ENCODE measurements at places on chromosomes 7 and 10.

DNA sequence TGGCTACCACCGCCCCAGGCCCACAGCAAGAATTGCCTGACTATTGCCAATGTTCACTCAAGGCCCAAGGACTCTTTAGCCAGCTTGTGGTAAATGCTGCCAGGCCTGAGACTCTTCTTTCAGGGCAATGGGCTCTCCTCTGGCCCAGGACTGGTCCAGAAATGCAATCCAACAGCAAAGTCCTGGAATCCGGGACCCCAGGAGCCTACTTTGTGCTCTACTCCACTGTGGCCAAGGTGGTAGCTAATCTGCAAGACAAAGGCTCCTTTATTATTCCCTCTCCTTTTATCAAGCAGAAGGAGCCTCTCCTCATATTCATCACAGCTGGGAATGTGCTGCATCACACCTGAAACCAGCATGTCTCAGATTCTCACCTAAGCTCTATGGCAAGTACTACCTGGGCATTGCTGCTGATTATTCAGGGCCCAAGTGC, 107.6 kb upstream of the PRSS58 start:
- DNase-seq, result no peak

- no peak for DNase-seq
Observed at GRCh38 chr10:79101560-79102497, 33.1 kb downstream of the ZMIZ1 start.

DNA sequence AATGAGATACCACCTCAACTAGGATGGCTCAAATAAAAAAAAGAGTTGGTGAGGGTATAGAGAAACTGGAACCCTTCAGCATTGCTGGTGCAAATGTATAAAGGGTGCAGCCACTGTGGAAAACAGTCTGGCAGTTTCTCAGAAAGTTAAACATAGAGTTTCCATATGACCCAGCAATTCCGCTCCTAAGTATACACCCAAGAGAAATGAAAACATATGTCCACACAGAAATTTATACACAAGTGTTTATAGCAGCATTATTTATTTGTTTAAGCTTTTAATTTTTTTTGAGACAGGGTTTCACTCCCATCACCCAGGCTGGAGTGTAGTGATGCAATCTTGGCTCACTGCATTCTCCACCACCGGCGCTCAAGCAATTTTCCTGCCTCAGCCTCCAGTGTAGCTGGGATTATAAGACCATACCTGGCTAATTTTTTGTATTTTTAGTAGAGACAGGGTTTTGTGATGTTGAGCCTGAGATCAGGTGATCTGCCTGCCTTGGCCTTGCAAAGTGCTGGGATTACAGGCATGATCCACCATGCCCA, 118.2 kb upstream of the KIF5B start:
- no peak for DNase-seq

GRCh38 chr7:2314209-2314955, at the start of gene SNX8:
Gene SNX8 (minus strand): TSS chr7:2314441. CDS start chr7:2314421, 20 bp downstream.
- DNase-seq, result peak; percentile 97

DNA sequence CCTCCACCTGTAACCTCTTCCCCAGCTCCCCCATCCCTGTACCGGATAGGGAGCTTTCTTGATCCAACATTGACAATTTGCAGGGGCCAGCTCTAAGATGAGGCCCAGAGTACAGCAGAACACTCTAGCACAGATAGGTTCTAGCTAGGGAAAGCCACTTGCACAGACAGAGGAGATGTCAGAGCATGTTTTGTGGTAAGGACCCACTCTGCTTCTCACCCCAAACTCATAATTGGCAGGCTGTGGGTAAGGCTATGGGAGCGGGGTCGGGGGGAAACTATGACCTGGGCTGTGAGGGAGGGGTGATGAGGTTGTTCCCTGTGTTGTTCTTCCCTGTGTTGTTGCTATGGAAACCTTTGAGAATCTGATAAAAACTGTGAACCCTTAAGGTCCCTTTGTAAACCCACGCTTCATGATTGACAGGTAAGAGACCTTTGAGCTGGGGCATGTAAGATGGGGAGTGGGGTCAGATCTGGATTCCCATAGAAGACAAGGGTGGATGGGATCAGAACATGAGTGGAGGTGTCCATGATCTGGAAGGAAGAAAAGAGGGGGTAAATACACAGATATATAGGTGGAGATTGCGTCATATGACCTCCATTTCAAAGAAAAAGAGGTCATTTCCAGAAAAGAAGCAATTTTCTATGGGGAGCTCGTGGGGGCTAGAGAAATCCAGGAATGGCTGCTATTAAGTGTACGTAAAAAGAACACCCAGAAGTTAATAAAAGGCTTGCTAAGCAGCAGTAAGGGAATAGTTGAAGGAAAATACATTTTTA, 4.0 kb downstream of the CALD1 start:
- DNase-seq, result no peak

- DNase-seq, result no peak
Observed at GRCh38 chr10:122387572-122387971, 13.1 kb downstream of the PLEKHA1 start.

GRCh38 chr7:47291461-47292081, 290.3 kb downstream of the TNS3 start:
- DNase-seq, result no peak

GRCh38 chr7:15086131-15086611, 183.6 kb upstream of the DGKB start:
- DNase-seq, result no peak

- DNase-seq, result no peak
Observed at GRCh38 chr7:138328215-138328614, 131.8 kb upstream of the TRIM24 start.

- DNase-seq, result no peak
Observed at GRCh38 chr10:113939212-113939860, 84.9 kb downstream of the NHLRC2 start.

DNA sequence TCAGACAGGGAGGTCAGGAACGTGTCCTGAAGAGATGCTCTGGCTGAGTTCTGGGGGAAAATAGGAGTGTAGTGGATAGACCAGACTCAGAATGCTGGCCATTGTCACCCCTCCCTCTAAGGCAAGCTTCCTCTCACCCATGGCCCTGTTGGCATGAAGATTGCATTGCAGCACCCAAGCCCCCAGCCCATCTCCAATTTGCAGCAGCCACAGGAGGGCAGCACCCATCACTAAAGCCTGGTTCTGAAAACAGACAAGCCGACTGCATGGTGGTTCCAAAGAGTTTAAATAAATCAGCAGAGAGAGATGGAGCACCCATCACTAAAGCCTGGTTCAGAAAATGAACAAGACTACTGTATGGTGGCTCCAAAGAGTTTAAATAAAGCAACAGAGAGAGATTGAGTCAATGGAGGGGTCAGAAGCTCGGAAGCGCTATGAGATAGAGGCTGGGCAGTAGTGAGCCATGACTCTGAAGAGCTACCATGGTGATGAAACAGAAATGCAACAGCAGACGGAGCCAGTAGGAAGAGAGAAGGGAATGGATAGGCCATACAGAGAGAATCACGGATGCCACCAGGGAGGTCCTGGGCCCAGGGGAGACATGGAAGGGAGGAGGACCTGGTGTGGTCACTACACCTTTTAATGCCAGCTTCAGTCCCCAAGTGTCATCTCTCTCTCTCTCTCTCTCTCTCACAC, 237.9 kb upstream of the MYO3A start:
- DNase-seq, result no peak

DNA sequence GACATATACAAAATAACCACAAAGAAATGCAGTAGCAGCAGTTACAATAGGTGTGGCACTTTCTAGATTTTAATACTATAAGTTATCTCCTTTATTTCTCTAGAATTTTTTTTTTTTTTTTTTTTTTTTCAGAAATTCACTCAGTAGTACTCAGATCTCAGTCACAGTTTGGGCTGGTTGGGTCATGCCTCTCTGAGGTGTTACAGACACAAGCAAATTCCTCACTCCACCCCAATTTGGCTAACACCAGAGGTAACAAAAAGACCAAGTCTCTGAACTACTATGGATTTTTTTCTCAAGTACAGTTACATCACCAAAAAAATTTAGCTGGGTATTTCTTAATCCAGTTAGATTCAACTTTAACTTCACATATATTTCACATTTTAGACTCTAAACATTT, 985.1 kb upstream of the LRRN3 start:
- no peak for DNase-seq

DNA sequence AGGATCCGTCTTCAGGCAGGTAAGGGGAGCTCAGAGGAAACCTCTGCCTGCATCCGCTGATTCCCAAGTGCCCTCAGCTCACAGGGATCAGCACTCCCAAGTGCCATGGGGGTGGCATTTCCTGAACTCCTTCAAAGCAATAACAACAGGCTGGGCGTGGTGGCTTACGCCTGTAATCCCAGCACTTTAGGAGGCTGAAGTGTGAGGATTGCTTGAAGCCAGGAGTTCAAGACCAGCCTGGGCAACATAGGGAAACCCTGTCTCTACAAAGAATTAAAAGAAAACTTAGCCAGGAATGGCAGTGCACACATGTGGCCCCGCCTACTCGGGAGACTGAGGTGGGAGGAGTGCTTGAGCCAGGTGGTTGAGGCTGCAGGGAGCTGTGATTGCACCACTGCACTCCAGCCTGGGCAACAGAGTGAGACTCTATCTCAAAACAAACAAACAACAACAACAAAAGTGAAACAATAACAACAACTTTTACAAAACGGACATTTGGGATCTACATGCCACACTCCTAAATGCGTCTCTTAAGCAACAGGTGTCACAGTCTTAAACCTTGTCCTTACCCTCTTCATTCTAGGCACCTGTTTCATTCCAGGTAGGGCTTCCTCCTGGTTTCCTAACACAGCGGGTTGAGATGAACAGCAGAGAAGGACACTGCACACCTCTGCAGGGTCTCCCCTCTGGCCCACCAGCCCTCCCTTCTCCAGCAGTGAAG, 73.8 kb downstream of the PAXIP1 start:
- no peak for DNase-seq
